ENCODE measurements at places on chromosomes 7 and 10.

- DNase-seq = no peak
These were observed 28.0 kb downstream of the ITGB1 start for GRCh38 chr10:32930036-32930435.

GRCh38 chr10:131212763-131213325, 98.7 kb downstream of the TCERG1L start:
- no peak for DNase-seq

DNA sequence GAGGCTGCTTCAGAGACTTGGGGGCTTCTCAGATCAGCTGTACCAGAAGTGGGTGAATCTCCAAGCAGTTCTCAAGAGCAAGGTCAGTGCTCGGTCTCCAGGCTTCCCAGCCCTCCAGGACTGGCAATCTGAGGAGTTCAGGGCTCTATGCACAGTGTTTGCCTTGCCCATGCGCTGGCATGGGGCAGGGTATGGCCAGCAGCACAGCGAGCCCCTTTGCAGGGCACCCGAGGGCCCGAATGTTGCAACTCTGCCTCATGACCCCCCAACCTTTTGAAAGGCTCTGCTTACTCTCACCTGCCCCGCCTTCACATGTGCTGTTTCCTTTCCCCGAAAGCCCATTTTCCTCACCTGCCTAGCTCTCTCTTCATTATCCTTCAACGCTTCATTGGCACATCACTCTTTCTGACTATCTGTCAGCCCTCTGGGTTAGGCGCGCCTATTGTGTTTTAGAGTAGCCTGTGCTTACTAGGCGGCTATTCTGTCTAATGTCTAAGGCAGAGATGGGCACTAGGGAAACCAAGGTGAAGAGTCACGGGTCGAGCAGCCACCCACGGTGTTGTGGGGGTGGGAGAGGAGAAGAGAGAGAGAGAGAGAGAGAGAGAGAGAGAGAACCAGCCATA, 83.6 kb downstream of the WDFY4 start:
- DNase-seq = no peak

DNA sequence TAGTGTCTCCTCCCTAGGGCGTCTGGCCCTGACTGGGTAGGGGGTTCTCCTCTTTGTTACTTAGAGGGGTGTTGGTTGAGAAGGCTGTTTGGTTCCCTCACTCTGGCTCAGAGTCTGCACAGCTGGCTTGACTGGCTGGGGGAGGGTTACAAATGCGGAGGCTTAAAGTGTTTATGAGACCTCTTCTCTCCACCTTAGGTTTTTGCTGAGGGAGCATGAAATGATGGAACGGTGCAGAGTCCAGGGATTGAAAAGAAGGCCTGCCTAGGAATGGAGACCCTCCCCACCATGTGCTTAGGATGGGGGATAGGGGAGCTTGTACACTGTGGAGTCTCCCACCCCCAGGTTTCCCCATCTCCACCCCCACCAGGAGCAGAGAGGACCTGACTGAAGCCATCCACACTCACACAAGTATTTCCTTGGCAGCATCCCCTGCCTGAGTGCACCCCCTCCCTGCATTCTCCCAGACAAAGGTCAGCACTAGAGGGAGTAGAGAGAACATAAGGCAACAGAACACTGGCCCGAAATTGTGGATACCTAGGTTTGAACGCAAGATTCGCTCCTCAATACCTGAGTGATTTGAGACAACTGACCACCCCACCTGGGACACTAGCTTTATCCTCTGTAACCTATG, 1.7 kb upstream of the LDB1 start:
- peak; percentile 92 for DNase-seq

DNA sequence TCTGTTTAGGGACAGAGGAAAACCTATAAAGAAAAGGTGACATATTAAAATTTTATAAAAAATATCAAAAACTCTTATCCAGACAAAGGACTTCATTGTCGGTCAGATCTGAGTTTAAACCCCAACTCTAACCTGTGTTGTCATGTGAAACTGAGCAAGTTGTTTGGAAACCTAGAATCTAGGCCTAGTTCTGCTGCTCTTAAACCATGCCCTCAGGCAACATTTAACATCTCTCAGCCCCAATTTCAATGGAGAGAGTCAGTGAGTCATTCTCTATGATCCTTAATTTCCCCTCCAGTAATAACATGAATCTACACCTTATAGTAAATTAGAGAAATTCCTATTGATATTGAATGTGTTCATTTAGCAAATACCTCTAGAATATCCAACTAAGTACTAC, 192.3 kb downstream of the IMMP2L start:
- peak; percentile 34 for DNase-seq

DNA sequence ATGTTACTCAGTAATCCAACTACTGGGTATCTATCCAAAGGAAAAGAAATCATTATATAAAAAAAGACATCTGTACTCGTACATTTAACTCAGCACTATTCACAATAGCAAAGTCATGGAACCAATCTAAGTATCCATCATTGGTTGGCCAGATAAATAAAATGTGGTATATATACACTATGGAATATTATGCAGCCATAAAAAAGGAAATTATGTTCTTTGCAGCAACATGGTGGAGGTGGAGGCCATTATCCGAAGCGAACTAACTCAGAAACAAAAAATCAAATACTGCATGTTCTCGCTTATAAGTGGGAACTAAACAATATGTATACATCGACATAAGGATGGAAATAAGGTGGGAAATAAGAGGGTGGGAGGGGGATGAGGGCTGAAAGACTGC, 56.2 kb upstream of the ANTXRL start:
- DNase-seq = no peak

GRCh38 chr10:99660662-99661376, 1.5 kb downstream of the ENTPD7 start:
- DNase-seq = peak; percentile 10

DNA sequence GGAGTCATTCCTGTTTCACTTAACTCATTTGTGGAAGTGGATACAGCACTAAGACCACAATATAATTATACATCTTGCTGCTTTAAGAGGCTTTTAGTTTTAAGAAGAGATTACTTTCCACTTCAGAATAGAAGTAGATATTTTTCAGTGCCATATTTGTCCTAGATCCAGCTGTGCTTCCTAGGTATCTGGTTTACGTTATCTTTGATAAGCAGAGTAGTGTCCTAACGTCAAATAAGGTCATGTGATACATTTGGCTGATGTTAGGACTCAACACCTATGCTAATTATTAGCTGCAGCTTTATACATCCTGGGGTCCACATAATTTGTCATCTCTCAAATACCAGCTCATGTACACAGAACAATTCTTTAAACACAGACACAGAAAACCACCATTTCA, 196.2 kb upstream of the SMIM30 start:
- no peak for DNase-seq

- no peak for DNase-seq
These were observed 79.1 kb downstream of the TRIM24 start for GRCh38 chr7:138538997-138539644.
